ENCODE measurements at places on chromosomes 3 and 15. TPM values are rescaled to one million over a fixed set of nuclear protein-coding genes. Genes with fewer than 3 reads are reported as not detected.

The PODXL2 gene
- total RNA-seq = 4.2 TPM

The KIF23 gene
- 3.5 TPM for total RNA-seq

The SHC4 gene
- 5.6 TPM for total RNA-seq

The TPRA1 gene
- 74.1 TPM for total RNA-seq

The HGD gene
- not detected for total RNA-seq
